ENCODE measurements at places on chromosomes 7 and 10.

GRCh38 chr10:122746408-122746807 is 46.8 kb upstream of the C10orf120 start:
- DNase-seq, result no peak

- no peak for DNase-seq
Observed at GRCh38 chr10:82092111-82092510, 217.1 kb downstream of the NRG3 start.

DNA sequence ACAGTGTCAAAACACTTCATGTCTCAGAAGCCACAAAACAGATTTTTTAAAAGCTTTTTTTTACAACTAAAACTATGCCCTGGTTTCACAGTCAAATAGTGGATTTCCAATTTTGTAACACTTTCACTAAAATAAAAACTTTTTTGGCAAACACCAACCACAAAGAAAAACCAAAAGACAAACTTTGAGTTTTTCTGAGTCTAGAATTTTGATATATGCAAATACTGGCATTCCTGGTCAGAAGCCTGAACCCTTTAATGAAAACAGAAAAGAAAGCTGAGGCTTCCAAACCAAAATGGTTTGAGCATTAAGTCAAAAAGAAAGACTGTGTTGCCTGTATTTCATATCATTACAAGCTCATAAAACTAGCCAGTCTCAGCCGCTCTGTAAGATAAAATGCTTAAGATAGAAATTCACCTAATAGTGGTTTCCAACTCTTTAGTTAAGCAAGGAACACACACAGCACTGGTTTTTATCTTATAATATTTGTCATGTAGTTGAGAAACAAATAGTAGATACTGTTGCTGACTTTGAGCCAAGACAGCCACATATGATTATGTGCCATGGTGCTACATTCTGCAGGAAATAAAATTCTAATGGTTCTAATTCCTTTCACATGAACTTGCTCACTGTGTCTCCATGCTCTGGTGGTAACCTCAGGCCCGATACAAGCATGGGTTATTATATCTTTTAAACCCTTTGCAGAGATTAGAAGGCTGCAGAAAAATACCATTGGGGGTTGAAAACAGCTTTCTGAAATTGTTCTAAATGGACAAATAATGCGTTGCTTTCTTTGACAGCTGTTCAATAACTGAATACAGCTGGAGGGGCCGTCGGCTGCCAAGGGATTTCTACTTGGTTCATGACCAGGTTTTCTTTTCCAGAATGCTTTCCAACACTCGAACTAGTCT is 49.4 kb downstream of the FAM171A1 start:
- no peak for DNase-seq

GRCh38 chr10:11149807-11150141 is 132.1 kb downstream of the CELF2 start:
- DNase-seq, result no peak

- no peak for DNase-seq
Observed at GRCh38 chr10:5146920-5147254, 38.1 kb downstream of the AKR1C8 start.

GRCh38 chr10:128922172-128922571 is 544.9 kb upstream of the MGMT start:
- no peak for DNase-seq

All from central memory CD4-positive, alpha-beta T cell (primary cell).